ENCODE measurements at places on chromosomes 4 and X. TPM values are rescaled to one million over a fixed set of nuclear protein-coding genes. Genes with fewer than 3 reads are reported as not detected.

DNA sequence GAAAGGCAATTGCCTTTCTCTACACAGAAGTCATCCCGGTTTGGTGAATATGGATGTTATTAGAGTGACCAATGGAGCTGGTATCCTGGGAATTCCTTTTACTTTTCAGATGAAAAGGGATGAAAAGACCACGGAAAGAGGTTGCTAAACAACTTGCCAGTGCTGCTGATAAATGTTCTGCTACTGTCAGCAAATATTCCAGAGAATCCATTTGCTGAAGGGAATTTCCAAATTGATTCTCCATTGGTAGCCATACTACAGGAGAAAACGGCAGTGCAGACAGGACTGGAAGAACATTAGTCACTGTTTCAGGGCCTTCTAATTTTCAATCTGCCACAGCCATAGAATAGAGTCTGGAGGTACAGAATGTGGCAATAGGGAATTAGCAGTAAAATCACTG, 451.5 kb downstream of the PCDH11X start:
- no peak for DNase-seq

- no peak for DNase-seq
Measured at GRCh38 chrX:120726294-120726693, 96.4 kb upstream of the C1GALT1C1 start.

DNA sequence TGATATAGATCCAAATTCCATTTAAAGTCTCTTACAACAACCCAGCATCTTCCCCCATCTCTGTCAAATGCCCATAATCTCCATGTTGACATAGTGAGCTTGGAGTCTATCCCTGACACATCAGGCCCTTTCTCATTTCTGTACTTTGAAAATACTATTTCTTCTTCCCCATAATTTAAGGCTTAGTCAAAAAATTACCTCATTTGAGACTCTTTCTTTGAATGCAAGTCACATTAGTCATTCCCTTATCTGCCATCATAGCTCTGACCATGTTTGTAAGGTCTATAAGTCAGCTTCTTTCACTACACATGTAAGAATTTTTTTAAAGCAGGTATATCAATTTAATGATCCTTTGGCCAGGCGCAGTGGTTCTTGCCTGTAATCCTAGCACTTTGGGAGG, 99.9 kb downstream of the DDX60 start:
- DNase-seq = no peak

The DCAF4L1 gene
- total RNA-seq = 0.09 TPM

The EDA gene
- 15.1 TPM for total RNA-seq

The ZCCHC12 gene
- total RNA-seq = 0.94 TPM

All from WTC11 (cell line).